ENCODE measurements at places on chromosomes 3 and 15. TPM values are rescaled to one million over a fixed set of nuclear protein-coding genes. Genes with fewer than 3 reads are reported as not detected.

CCDC39 gene
- polyA plus RNA-seq: not detected

C15orf62 gene
- polyA plus RNA-seq: 0.05 TPM

AQP9 gene
- polyA plus RNA-seq: not detected

ZKSCAN7 gene
- 5.7 TPM for polyA plus RNA-seq

GOLGA6B gene
- not detected for polyA plus RNA-seq

ATP2B2 gene
- polyA plus RNA-seq: 0.01 TPM

CCR3 gene
- not detected for polyA plus RNA-seq

CYP11A1 gene
- 0.14 TPM for polyA plus RNA-seq

TGM5 gene
- not detected for polyA plus RNA-seq

ATP10A gene
- 3.9 TPM for polyA plus RNA-seq

CDV3 gene
- 164 TPM for polyA plus RNA-seq

LRTM1 gene
- not detected for polyA plus RNA-seq

LRRC28 gene
- polyA plus RNA-seq: 28.4 TPM

HOMER2 gene
- polyA plus RNA-seq: 0.61 TPM

GRCh38 chr3:192991356-192991755 lies 73.7 kb upstream of the MB21D2 start:
- no peak for DNase-seq

GRCh38 chr3:185316740-185317412 lies 46.1 kb upstream of the MAP3K13 start:
- DNase-seq: no peak

DNA sequence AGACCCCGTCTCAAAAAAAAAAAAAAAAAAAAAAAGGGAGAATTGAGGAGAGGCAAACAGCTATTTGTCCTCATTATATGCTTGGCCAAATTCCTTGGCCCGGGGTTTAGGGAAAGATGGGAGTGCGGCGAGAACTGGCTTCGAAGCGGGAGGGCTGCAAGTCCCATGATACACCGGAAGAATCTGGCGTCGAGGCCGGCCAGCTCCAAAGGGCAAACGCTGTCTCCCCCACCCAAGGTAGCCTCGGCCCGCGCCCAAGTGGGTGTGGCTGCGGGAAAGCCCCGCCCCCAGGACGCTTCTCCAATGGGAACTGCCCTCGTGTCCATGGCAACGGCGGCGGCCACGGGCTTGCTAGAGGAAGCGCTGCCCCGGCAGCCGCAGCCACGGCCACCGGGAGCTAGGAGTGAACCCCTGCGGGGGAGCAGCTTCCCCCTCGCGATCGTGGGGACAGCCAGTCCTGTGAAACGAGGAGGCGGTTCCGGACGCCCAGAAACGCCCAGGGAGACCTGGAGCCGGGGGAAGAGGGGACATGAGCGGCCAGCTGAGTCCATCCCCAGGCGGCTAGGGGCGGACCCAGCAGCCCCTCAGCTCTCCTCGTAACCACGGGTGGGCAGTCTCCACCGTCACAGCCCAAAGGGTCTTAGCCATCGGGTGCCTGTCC lies at the start of gene TTLL13:
Gene TTLL13, plus strand, starts transcription at position 354 of the 661 bp plus-strand sequence. CDS start 1,075 bp downstream, outside the sequence.
- peak; percentile 59 for DNase-seq

DNA sequence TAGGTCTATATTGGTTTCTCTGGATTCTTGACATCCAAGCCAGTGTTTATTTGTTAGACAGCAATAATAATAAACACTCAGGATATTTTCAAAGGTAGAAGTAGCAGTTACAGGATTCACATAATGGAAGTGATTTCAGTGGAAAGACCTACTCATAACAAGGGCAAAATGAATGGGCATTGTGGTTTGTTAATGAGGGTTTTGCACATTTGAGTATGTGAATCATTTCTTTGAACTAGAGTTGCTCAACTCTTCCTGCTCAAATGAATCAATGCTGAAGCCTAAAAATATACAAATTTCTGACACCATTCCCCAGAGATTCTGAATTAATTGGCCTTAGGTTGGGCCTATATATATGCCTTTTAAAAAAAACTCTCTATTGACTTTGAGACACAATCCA lies 4.1 kb upstream of the COL6A5 start:
- DNase-seq: no peak

- DNase-seq: no peak
Observed at GRCh38 chr3:186489507-186489906, 54.7 kb downstream of the CRYGS start.

DNA sequence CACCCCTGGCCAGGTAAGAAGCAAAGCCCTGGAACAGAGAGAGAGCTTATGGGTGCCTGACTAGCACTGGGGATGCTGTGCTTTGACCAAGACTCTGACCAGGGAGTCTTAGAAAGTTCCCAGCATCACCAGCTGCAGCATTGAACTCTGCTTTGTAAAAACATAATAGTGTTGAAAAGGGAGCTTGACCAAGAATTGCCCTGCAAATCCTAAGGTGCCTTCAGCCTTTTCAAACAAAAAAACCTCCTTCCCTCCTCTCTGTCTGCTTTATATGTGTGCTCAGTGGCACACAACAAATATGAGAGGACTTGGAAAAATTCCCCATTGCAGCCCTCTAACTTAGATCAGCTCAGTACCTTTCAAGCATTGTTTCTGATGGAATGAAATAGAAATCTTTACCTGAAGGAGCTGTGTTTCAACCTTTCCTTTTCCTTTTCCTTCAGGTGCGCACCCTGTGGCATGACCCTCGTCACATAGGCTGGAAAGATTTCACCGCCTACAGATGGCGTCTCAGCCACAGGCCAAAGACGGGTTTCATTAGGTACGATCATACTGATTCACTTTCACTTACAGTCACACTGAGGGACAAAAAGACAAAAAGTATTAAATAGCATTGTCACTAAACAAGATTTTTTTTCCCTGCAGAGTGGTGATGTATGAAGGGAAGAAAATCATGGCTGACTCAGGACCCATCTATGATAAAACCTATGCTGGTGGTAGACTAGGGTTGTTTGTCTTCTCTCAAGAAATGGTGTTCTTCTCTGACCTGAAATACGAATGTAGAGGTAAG lies 13.0 kb downstream of the THBS1 start:
- DNase-seq: no peak

DNA sequence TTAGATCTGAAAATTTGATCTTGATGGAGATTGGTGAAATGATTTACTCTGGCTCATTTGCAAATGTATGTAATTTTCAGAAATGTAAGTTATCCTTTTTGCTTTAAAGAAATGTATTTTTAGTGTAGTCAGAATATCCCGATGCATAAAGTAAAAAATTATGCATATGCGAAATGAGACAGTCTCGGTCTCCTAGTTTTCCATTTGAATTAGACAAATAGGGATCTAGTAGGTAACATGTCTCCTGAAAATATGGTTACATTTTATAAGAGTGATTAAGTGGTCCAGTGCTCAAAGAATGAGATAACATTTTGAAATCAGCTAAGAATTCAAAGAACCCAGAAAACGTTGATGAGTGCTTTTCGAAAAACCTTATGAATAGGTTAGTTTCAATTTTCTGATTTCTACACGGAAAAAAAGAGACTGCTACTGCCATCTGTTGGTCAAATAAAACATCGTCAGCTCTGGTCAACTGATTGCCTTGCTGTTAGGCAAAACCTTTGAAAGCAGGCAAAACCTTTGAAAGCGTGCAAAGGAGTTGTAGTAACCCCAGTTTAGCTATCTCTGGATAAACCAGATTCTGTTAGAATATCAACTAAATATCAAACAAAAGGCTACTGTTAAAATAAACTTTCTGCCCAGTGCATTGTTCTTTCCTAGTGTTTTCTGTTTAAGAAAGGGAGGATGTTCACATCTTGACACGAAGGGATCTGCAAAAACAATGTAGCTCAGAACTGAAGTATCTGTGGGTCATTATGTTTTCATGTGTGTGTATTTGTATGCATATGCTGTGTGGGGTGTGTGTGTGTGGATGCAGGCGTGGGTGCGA lies 59.3 kb upstream of the CHMP2B start:
- no peak for DNase-seq

DNA sequence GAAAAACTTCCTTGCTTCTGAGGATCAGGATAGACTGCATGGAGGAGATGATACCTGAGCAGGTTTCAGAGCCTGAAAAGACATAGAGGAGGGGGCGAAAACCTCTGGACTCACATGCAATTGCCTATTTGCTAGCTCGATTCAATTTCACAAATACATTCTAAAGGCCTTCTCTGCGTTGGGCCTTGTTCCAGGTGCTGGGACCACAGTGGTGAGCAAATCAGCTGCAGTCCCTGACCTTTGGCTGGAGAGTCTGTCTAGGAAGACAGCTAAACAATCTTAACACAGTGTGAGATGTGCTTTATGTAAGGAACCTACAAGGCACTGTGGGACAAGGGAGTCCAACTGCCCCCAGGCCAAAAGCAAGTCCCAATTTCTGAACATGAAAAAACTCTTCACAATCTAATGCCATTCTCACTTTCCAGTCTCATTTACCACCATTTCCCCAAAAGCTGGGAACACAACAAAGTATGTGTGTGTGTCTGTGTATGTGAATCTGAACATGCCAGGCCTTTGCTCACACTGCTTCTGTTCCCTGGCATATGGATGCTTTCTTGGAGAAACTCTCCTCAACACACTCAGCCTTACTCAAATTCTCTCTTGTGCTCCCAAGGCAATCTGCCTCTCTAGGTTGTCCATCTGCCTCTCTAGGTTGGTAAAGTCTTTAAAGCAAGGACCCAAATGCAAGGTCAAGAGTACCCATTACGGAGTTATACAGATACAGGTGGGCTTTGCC lies 2.1 kb upstream of the PCCB start:
- no peak for DNase-seq

- peak; percentile 26 for DNase-seq
Observed at GRCh38 chr15:87619161-87619960, 637.2 kb downstream of the NTRK3 start.

DNA sequence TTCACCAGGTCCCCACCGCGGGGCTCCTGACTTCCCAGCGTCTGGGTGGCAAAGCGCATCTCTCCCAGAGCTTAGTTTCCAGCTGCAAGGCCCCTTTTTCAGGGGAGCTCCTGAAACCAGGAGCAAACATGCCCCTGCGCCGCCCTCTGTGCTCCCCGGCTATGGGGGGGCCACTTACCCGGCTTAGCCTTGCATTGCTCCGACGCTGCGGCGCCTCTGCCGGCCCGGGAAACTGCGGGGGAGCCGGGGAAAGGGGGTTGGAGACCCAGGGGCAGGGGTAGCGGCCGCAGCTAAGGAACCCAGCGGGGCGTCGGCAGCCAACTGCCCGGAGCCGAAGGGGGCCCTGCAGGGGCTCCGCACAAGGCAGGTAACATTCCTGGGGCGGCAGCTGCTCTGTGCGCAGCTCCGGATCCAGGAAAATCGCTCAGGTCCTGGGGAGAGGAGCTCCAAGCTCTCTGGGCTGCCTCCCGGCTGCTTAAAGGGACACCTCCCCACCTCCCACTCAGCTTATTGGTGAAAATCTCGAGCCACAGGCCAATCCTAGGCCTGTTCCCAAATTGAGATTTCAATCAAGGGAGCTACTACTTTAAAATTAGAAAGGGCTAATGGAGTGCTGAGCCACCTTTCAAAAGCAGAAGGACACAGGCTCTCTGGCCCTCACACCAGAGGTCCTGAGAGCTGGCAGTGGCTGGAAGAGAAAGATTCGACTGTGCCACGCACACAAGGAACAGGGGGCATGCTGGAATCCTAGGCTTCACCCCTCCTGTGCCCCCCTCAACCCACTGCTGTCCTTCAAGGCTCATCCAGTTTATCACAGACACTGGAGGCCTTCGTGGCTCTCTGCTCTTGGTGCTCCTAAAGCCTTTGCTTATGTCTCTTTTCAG lies 42.7 kb upstream of the PRICKLE2 start:
- DNase-seq: peak; percentile 36

- no peak for DNase-seq
Observed at GRCh38 chr3:10560060-10560861, 54.9 kb upstream of the ATP2B2 start.

GRCh38 chr3:41808618-41809017 lies 153.3 kb downstream of the ULK4 start:
- no peak for DNase-seq

GRCh38 chr15:33030315-33030714 lies 164.2 kb downstream of the FMN1 start:
- no peak for DNase-seq

GRCh38 chr3:16203671-16204629 lies 29.5 kb downstream of the GALNT15 start:
- DNase-seq: no peak

All from AG04450 (cell line).